ENCODE measurements at places on chromosomes 6 and 20.

DNA sequence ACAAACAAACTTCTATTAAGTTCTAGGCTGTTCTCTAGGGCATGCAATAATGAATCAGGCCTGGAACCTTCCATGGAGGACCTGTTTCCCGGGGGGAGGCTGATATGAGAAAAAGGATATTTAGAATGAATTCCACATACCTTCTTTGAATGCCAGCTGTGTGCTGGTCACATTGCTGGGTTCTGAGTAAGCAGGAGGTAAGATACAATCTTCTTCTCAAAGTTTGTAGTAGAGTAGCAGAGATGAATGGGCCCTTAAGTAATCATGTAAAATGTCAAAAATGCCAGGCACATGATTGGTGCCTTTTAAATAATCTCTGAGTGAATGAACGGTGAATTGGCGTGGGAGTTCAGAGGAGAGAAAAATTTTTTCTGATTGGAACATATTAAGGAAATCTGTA lies 47.4 kb downstream of the TGM2 start:
- DNase-seq = no peak

DNA sequence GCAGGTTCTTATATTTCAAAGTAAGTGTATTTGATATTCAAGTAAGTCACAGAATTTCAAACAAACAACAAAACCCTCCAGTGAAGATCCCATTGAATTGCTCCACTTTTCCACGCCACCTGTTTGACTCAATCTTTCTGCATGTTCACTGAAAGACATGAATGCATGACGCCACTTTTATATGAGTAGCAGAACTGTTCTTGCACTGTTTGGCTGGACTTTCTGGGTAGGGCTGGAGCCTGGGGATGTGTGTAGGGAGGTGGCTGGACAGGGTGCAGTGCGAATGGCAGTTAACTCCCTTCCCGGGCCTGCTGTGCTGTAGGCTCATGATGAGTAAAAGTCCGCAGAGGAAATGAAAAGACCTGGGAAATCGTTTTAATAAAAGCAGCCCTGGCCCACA lies 39.7 kb downstream of the IL20RA start:
- no peak for DNase-seq

GRCh38 chr6:108667993-108668392 lies 107.3 kb downstream of the FOXO3 start:
- no peak for DNase-seq

- DNase-seq = no peak
Measured at GRCh38 chr6:14795451-14795850, 450.4 kb upstream of the JARID2 start.

DNA sequence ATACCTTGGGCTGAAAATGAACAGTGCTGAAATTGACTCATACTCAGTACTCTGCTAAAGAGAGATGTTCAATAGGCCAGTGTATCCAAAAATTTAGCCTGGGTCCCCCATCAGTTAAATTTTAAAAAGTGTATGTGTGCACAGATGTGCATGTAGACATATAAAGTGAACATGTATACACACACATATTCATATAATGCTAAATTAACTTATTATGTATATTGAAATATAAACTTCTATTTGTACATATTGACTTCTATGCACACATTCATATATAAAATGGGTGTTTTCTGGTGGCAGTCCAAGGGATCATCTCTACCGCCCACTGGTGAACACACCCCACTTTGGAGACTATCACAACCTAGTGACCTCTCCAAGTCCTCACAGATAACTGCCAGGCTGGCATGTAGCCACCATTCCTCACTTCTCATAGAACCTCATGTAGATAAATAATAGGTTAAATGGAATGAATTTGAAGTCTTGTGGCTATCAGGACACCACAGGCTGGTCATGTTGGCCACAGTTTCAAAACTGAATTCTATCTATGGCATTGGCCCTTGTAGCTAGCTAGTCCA lies 8.8 kb downstream of the SLC22A16 start:
- no peak for DNase-seq

DNA sequence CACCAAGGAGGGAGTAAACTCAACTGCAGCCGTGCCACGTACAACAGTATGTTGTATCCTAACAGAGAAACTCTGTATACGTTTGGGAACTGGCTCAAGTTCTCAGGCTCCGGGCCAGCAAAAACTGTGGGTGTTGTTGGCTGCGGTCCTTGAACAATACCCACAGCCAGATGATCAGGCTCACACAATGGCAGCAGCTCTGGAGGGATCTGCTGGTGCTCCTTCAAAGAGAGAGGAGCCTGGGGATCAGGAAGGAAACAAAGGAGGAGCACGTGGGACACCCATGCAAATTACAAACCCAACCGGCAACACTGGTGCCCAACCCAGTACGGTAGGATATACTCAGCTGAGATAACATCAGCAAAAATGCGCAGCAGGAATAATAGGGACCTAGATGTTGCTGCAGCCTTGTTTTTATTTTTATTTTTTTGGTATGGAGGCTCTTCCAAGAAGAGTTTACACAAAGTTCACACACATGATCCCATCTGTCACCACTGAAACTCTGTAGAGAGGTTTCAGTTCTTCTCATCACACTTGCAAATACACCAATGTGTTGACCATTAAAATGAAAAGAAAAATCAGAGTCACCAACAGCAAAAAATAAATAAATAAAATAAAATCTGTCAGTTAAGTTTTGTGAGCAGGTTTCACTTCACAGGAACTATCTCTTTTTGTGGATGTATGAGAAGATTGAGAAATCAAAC lies 41.2 kb upstream of the PDE10A start:
- DNase-seq = no peak

- no peak for DNase-seq
Measured at GRCh38 chr6:2441601-2442475, 196.4 kb upstream of the GMDS start.

GRCh38 chr20:42531508-42531961 lies 658.2 kb downstream of the PTPRT start:
- DNase-seq = no peak

GRCh38 chr20:4067600-4068261 lies 52.4 kb upstream of the RNF24 start:
- no peak for DNase-seq

DNA sequence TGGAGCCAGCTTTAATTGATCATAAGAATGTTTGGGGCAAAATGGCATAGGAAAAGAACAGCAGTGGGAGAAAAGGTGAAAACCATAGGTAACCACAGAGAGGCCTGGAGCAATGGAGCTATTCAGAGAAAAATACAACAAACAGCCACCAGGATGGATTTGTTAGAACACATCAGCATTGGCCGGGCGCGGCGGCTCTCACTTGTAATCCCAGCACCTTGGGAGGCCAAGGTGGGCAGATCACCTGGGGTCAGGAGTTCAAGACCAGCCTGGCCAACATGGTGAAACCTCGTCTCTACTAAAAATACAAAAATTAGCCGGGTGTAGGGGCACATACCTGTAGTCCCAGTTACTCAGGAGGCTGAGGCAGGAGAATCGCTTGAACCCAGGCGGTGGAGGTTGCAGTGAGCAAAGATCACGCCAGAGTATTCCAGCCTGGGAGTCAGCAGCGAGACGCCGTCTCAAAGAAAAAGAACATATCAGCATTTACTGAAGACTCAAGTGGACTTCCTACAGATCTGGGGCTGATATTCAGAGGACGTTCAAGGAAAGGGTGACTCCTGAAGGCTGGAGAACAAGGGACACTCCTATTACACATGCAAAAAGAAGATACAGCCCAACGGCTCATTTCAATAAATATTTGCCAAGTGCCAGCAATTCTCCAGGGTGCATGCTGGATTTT lies 20.2 kb downstream of the SNHG17 start:
- DNase-seq = no peak

- DNase-seq = no peak
Measured at GRCh38 chr20:63498960-63499337, at the start of gene EEF1A2. Gene EEF1A2 (minus strand): TSS chr20:63499083. CDS start chr20:63497763, 1,320 bp downstream.

DNA sequence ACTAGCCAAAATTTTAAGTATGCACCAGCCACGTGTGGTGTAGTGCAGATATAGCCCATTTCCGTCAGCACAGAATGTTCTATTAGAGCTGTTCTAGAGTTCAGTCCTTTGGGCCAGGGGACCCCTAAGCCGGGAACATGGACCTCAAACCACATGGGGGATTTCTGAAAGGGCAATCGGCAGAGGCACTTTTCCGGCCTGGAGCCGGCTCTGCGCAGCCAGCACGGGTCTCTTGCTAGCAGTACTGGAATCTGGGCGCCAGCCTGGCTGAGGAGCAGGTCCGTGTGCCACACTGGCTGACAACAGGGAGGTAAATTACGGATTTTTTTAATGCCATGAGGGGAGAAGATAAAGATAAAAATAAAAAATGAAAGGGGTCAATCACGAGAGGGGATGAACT lies 120.5 kb downstream of the SULF2 start:
- DNase-seq = no peak

DNA sequence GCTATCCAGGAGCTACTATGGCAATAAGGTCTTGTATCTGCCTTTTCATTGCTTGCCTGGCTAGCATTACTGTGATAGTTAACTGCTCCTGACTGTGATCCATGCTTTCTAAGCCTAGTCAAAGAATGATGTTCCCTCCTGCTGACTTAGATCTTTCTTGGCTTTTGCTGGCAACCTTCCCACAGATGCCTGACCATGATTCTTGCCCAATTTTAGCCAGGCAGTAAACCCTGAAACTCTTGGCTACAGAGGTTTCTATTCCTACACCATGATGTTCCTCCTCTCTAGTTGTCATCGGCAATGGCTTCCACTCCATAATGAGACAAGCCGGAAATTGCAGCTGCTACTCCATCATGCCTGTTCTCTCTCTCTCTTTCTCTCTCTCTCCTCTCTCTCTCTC lies 238.1 kb downstream of the HAO1 start:
- DNase-seq = no peak

DNA sequence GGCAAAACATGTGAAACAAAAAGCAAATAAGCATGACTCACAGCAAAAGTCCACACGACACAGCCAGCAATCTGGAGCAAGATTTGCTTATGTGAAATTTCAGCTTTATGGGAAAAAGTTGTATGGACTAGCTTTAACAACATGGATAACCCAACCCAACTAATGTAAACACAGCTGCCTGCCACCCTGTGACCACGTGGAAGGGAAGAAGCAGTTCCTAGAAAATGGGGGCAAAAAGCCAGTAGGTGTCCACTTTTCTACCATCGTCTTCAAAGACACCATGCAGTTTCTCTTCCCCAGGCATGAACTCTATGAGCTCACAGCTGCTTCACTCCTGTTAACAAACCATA lies 425.4 kb upstream of the RNF217 start:
- no peak for DNase-seq

- no peak for DNase-seq
Measured at GRCh38 chr6:8110725-8111124, 8.4 kb upstream of the EEF1E1 start.

GRCh38 chr6:15500901-15501825 lies 161.7 kb downstream of the DTNBP1 start:
- no peak for DNase-seq

Data from NCI-H1417 treated with DMSO at 0.1 percent for 48 hours (cell line).